GM23338 (cell line): ENCODE measurements at places on chromosomes 6 and 20. TPM values are rescaled to one million over a fixed set of nuclear protein-coding genes. Genes with fewer than 3 reads are reported as not detected.

- H3K27me3 ChIP-seq = no peaks in the 10 kb centered on the region
- DNase-seq = peak; percentile 83
- H3K4me1 ChIP-seq = peaks cover 29% of the 10 kb centered on the region
These were observed 36.9 kb upstream of the BLCAP start for GRCh38 chr20:37564388-37565133.

GRCh38 chr6:135114355-135115145 lies 59.9 kb upstream of the HBS1L start:
- H3K27ac ChIP-seq = no peak overlapping the region
- DNase-seq = no peak
- H3K36me3 ChIP-seq = no peaks in the 10 kb centered on the region
- H3K27me3 ChIP-seq = no peaks in the 10 kb centered on the region
- H3K4me1 ChIP-seq = no peaks in the 10 kb centered on the region

DNA sequence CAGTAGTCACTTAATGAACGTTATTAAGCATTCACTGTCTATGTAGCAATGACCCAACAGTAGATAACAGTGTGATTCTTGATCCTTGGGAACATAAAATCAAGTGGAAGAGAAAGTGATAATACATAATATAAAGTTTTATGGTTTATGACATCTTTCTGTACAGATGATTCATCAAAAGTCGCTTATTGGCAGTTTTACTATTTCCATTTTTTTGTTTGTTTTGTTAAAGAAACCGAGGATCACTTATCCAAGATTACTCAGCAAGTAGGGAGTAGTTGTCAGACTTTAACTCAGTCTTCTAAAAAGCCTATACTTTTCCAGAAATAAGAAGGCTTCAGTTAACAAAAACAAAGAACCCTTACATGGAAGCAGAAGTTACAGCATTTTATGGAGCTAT lies 260.8 kb downstream of the ZFAND3 start:
- H3K27ac ChIP-seq = no peak overlapping the region
- no peaks in the 10 kb centered on the region for H3K27me3 ChIP-seq
- H3K4me3 ChIP-seq = no peak overlapping the region
- no peak for DNase-seq
- no peaks in the 10 kb centered on the region for H3K36me3 ChIP-seq

- H3K4me3 ChIP-seq = no peak overlapping the region
- no peak overlapping the region for H3K27ac ChIP-seq
- H3K36me3 ChIP-seq = no peaks in the 10 kb centered on the region
- H3K4me1 ChIP-seq = no peaks in the 10 kb centered on the region
- H3K27me3 ChIP-seq = no peaks in the 10 kb centered on the region
These were observed 517.8 kb downstream of the PKHD1 start for GRCh38 chr6:51569594-51569993.

DNA sequence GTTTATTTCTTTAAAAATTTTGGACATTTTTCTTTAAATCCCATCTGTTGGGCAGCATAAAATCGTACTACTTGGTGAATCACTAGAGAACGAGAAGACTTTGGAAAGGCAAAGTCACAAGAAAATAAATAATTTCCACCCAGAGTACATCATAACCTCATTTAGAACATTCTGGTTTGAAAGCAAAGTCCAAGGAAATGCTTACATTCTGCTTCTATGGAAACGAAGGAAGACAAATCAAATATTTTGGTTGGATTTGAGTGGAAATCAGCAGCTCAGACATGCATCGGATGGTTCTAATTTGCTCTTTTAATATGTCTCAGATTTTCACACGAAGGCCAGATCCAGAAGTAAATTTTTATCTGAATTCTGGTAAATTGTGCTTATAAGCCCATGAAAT lies 60.7 kb upstream of the LTV1 start:
- H3K27me3 ChIP-seq = no peaks in the 10 kb centered on the region
- no peak overlapping the region for H3K4me3 ChIP-seq
- peaks cover 28% of the 10 kb centered on the region for H3K36me3 ChIP-seq
- H3K4me1 ChIP-seq = no peaks in the 10 kb centered on the region
- DNase-seq = no peak

- no peaks in the 10 kb centered on the region for H3K36me3 ChIP-seq
- H3K4me3 ChIP-seq = no peak overlapping the region
- H3K27ac ChIP-seq = no peak overlapping the region
- no peaks in the 10 kb centered on the region for H3K4me1 ChIP-seq
- DNase-seq = no peak
These were observed 917.8 kb upstream of the ADGRB3 start for GRCh38 chr6:67717281-67717680.

DNA sequence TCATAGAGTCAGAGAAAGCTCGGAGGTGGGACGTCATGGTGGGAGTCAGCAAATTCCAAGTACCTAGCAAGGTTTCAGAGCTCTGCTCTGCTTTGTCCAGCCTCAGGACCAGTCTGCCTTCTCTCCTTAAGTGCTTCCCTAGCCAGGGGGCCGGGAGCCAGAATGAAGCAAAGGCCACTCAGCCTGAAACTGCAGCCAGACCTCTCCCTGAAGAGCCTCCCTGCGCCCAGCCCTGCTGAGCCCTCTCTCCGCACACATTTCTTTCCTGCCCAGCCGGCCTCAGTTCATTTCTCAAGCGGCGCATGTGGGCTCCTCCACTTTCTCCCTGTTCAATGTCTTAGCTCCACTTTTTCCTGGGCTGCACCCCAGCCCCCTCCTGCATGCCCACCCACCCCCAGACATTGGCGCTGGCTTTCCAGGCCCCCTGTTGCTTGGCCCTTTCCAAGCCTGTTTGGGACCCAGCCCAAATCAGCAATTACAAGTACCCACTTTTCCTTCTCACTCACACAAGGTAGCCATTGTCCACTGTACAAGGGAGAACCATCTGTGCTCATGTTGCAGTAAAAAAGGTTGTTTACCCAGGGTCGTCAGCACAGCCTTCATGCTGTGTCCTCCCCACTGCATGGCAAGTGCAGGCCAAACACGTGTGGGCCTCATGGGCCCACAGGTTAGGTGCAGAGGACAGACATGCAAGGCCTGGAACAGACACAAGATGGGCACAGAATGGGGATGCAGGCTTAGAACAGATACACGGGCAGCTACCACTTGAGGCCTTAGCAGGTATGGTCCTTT lies 147.1 kb downstream of the MRPL14 start:
- H3K27ac ChIP-seq = no peak overlapping the region
- no peak overlapping the region for H3K4me3 ChIP-seq
- H3K27me3 ChIP-seq = no peaks in the 10 kb centered on the region
- H3K36me3 ChIP-seq = no peaks in the 10 kb centered on the region
- no peaks in the 10 kb centered on the region for H3K4me1 ChIP-seq
- DNase-seq = no peak

- H3K27me3 ChIP-seq = no peaks in the 10 kb centered on the region
- no peak for DNase-seq
- no peak overlapping the region for H3K4me3 ChIP-seq
- H3K36me3 ChIP-seq = no peaks in the 10 kb centered on the region
These were observed 56.9 kb downstream of the LYRM2 start for GRCh38 chr6:89581689-89582088.

DNA sequence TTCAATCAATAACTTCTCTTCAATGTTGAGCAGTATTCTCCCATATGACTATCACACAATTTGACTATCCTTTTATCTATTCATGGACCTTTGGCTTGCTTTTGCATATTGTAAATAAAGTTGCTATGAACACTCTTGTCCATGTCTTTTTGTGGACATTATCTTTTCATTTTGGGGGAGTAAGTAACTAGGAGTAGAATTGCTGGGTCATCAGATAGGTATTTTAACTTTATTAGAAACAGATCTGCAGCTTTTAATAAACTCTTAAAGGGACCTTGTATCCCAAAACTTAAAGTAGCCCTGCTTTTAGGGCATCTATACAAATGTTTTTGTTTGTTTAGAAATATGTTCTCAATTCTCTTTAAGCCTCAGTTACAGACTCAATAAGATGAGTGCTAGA lies 614.2 kb upstream of the CITED2 start:
- H3K4me3 ChIP-seq = no peak overlapping the region
- no peaks in the 10 kb centered on the region for H3K27me3 ChIP-seq
- H3K36me3 ChIP-seq = no peaks in the 10 kb centered on the region
- H3K27ac ChIP-seq = no peak overlapping the region
- no peak for DNase-seq

DNA sequence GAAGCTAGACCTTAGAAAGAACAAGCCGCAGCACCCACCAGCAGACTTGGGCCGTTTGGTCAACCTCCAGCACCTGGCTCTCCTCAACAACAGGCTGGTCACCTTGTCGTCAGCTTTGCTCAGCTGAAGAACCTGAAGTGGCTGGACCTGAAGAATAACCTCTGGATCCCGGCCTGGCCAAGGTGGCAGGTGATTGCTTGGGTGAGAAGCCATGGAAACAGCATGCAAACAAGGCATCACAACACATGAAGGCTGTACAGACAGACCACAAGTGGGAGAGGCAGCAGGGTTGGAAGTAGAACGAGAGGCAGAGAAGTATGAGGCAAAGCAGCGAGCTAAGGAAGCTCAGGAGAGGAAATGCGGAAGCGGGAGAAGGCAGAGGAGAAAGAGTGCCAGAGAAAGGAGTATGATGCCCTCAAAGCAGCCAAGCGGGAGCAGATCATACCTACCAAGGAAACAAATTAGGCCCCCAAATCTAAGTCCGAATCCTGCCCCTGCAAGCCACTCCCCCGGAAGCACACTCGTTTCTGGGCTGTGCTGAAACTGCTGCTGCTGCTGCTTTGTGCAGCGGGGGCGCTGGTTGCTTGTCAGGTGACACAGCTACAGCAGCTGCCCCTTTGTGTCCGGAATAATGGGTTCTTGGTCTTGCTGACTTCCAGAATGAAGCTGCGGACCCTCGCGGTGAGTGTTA lies 121.6 kb upstream of the LGSN start:
- no peaks in the 10 kb centered on the region for H3K4me1 ChIP-seq
- DNase-seq = peak; percentile 28
- no peaks in the 10 kb centered on the region for H3K36me3 ChIP-seq
- H3K4me3 ChIP-seq = no peak overlapping the region

- H3K4me1 ChIP-seq = no peaks in the 10 kb centered on the region
- H3K36me3 ChIP-seq = peaks cover 23% of the 10 kb centered on the region
- DNase-seq = no peak
- H3K4me3 ChIP-seq = no peak overlapping the region
- no peaks in the 10 kb centered on the region for H3K27me3 ChIP-seq
These were observed 11.1 kb upstream of the SNRNP48 start for GRCh38 chr6:7578931-7579330.

GRCh38 chr6:136696783-136697364 lies 95.4 kb downstream of the MAP3K5 start:
- H3K4me1 ChIP-seq = no peaks in the 10 kb centered on the region
- H3K27ac ChIP-seq = no peak overlapping the region
- no peaks in the 10 kb centered on the region for H3K27me3 ChIP-seq
- no peaks in the 10 kb centered on the region for H3K36me3 ChIP-seq

DNA sequence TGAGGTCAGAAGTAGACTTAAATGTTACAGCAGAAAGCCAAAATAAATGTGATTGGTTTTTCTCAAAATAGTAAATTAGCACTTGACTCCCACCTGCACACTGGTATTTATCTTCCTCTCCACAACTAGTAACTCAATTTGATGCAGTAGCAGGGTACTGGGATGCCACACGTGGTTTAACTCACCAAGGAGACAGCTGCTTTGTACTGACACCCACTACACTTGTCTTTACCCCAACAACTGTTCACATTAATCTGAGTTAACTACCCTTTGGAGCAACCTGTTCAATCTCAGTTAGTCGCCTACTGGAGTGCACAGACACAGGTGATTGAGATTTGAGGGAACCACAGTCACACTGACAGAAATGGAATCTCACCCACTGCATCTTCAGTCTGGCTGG lies 242.1 kb downstream of the PRKN start:
- H3K27me3 ChIP-seq = no peaks in the 10 kb centered on the region
- no peak for DNase-seq
- H3K36me3 ChIP-seq = no peaks in the 10 kb centered on the region
- H3K4me1 ChIP-seq = no peaks in the 10 kb centered on the region

- H3K4me3 ChIP-seq = no peak overlapping the region
- DNase-seq = no peak
- no peaks in the 10 kb centered on the region for H3K27me3 ChIP-seq
- H3K4me1 ChIP-seq = no peaks in the 10 kb centered on the region
- H3K27ac ChIP-seq = no peak overlapping the region
These were observed 848.5 kb upstream of the FLRT3 start for GRCh38 chr20:15185913-15186312.

DNA sequence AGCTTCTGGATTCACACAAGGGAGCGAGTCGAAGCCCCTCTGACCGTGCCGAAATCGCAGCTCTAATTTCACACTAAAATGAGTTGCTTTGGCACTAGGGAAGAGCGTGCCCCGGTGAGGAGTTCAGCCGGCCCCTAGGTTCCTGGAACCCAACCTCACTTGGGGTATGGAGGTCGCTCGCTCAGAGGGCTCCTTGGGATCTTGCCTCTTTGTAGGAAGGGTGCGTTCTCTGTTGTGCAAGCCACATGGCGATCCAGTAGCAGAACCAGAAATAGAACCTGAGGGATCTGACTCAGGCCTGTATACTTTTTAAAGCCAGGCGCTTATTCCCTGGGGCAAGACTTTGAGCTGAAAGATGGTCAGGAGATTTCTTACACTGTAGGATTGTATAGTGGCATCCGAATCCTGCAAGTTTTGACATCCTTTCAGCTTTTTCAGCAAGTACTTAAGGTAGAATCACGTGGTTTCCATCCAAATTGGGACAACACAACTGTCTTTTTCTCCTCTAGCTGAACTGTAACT lies 861 bp upstream of the RALGAPA2 start:
- peaks cover 9% of the 10 kb centered on the region for H3K4me1 ChIP-seq
- H3K27ac ChIP-seq = peak overlapping the region; percentile 68; the same call in 1 of the 2 replicates
- no peaks in the 10 kb centered on the region for H3K27me3 ChIP-seq
- peak overlapping the region; percentile 76 for H3K4me3 ChIP-seq

DNA sequence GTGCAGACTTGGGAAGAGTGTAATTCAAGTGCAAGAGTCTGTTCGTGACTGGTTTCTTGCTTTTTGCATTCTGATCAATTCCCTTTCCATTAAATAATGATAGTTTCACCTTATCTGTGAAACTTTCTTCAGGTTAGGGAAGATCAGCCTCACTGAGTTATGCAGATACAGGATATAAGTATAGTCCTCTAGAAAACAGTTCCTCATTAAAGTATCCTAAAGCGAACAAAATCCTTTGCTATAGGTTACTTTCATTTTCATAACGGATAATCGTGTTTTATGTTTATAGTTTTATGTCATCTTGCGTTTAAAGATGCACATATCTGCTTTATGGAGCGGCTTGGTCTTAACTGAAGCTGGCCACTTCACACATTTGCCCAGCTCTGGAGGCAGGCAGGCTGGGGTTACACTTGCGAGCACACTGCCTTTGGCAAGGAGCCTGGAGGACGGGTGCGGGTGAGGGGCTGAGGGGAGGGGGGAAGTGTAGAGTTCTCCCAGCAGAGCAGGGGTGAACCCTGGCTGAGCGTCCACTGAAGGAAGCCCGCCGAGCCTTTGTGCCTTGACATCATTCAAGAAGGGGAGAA lies 123.5 kb upstream of the IFNGR1 start:
- no peak overlapping the region for H3K27ac ChIP-seq
- H3K4me3 ChIP-seq = no peak overlapping the region
- H3K27me3 ChIP-seq = no peaks in the 10 kb centered on the region

SSTR4 gene
- total RNA-seq = not detected in 2 replicates

ARMC12 gene
- 0.90 and 1.3 TPM in 2 replicates for total RNA-seq

PRR3 gene
- total RNA-seq = 7.5 and 15.2 TPM in 2 replicates

TCF21 gene
- 0.08 and 0.17 TPM in 2 replicates for total RNA-seq

RWDD2A gene
- 2.6 and 3.1 TPM in 2 replicates for total RNA-seq

DOP1A gene
- 18.6 and 34.4 TPM in 2 replicates for total RNA-seq

GSS gene
- 47.5 and 63.3 TPM in 2 replicates for total RNA-seq

TAB2 gene
- 59.2 and 65.5 TPM in 2 replicates for total RNA-seq
